T-cell (primary cell): ENCODE measurements at places on chromosomes 3 and 15.

GRCh38 chr15:78540141-78540870, at the start of gene PSMA4:
Gene PSMA4 (plus strand): TSS chr15:78540444. CDS start chr15:78541928, 1,484 bp downstream.
- peak; percentile 94 for DNase-seq

DNA sequence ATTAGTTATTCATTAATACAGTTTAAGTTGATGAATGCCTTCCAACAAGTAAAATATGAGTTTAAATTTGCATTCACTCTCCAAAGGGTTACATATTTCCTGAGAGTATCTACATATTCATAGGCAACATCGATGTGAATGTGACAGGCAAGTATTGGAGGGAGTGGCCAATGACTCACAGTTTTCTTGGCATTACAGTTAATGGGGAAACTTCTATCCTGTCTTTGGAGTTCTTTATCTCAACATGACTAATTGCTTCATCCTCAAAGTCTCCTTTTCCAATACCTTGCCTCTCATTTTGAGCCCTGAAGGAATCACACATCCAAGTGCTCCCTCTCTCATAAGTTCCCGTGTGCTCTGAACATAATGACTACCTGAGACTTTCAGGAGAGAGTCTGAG, 439.7 kb upstream of the FRG2C start:
- DNase-seq: no peak

DNA sequence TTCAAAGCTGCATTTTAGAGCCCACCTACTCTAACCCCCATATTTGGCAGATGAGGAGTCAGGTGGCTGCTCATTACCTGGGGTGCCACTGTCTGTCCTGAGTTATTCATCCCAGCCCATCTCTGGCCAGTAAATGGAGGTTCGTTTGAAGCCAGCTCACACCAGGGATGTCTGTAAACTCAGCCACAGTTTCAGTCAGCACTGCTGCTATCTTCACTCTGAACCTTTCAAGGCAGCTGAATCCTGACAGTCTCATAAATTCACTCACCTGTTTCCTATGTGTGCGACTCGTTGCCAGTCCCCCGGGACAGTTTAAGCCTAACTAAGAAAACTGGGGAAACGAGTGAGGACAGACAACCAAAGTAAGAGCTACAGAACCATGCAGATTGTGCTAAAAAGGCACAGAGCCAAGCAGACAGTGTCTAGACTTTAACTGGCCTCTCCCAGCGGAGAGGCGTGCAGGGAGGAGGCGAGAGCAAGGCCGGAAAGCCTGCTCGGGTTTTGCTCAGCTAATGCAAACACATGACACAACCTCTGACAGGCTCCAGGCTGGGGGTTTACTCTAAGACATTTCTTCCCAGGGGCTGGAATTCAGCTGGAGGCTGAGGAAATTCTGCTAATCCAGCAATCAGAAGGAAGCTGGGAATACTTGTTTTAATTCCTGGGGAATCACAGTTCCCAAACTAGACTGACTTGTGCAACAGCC, 12.0 kb downstream of the FSTL1 start:
- DNase-seq: no peak

GRCh38 chr15:83290236-83290635, 5.8 kb upstream of the BNC1 start:
- no peak for DNase-seq

GRCh38 chr3:175374705-175375104, 515.6 kb downstream of the NAALADL2 start:
- DNase-seq: no peak

DNA sequence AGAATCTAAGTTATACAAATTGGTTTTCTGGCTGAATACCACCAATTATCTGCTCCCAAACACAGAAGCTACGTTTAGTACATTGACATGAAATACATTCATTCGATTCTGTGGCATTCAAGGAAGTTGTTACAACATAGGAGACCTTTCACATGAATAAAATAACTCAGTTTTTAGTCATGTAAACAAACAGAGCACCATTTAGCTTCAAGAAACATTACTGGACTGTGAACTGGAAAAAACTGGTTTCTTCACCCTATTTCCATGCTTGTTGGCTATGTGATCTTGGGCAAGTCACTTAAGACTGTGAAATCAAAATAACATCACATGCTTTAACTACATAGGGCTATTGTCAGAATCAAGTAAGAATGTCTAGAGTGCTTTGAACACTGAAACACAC, 46.2 kb downstream of the NRG4 start:
- DNase-seq: no peak

GRCh38 chr3:164387236-164387635, 691.1 kb downstream of the SI start:
- DNase-seq: no peak

DNA sequence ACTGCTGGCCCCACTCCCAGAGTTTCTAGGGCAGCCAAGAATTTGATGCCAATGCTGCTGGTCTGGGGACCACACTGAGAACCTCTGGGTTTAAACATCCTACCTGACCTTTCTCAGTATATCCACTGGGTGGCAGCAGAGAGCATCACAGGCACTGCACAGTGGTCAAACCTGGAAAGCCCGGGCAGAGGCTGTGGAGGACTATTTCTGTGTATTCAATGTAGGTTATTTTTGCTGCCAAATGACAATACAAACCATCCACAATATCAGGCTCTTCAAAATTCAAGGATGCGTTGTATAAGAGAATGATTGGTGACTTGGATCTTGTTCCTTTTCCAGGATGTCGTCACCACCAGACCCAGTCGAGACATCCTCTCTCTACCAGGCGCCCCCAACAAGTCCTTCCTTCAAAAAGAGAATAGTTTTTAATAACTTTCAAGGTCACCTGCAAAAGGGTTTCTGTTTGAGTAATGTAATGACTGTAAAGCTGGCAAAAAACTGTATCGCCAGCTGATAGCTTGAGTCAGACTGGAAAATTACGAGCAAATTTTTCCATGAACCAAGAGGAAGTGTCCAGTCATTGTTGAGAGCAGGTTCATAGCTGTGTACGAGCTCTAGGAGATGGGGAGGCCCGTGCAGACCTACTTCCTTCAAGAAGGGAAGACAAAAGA, 30.5 kb upstream of the MYZAP start:
- no peak for DNase-seq

DNA sequence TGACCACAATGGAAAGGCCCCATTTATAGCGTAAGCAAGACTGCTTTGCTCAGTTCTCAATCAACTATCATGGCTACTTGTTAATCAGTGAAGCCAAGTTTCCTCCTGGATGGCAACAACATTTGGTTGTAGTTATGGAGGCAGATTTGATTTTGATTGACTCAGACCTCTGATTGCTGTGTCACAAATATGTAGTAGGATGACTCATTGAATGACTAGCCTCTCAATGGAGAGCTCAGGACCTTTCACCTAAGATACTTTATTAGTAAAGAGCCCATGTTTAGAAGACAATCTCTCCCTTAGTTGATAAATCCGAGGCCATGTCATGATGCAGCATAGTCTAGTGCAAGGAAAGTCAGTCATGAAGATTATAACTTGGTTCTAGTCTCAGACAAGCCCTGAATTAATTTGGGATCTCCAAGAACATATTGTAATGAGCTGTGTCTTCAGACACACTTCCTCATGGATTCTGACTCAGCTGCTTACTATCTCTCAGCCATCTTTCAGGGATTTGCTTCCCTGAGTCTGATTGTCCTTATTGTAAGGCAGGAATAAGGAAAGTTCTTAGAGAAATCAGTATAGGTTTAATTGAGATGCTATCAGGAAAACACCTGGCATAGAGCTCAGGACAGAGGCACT, 397.4 kb upstream of the TMCO5A start:
- no peak for DNase-seq

- no peak for DNase-seq
These were observed 1060.2 kb downstream of the ROBO1 start for GRCh38 chr3:78707609-78708008.

DNA sequence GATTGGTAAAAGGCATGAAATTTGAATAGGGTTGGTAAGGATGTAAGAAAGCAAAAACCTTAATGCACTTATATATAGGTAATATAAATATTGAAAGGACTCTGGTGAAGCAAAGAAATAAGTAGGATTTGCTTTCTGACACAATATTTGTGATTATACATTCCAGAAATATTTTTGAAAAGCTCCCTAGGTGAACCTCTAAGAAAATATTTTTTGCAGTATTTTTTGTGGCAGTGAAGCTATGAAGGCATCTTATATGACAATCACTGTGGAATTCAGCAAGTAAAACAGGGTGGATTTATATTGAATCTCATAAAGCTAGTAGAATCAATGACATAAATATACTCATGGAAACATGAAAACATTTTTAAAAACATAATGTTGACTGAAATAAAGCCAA, 119.6 kb upstream of the EPHA3 start:
- DNase-seq: no peak
